ENCODE measurements at places on chromosomes 4 and X. TPM values are rescaled to one million over a fixed set of nuclear protein-coding genes. Genes with fewer than 3 reads are reported as not detected.
A peak's percentile ranks its signal among the peaks of the same experiment; 100 is the strongest.

DNA sequence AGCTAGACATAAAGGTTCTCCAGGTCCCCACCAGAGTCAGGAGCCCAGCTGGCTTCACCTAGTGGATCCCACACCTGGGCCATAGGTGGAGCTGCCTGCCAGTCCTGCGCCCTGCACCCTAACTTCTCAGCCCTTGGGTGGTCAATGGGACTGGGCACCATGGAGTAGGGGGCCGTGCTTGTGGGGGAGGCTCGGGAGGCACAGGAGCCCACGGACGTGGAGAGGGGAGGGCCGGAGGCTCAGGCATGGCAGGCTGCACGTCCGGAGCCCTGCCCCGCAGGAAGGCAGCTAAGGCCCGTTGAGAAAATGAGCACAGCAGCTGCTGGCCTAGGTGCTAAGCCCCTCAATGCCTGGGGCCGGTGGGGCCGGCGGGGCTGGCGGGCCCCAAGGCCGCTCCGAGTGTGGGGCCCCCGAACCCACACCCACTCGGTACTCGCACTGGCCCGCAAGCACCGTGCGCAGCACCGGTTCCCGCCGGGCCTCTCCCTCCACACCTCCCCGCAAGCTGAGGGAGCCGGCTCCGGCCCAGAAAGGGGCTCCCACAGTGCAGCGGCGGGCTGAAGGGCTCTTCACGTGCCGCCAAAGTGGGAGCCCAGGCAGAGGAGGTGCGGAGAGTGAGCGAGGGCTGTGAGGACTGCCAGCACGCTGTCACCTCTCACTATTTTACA, 291.1 kb downstream of the KLHL4 start:
- DNase-seq: no peak
- H3K4me1 ChIP-seq: no peaks in the 10 kb centered on the region
- H3K27me3 ChIP-seq: no peaks in the 10 kb centered on the region
- no peaks in the 10 kb centered on the region for H3K36me3 ChIP-seq

DNA sequence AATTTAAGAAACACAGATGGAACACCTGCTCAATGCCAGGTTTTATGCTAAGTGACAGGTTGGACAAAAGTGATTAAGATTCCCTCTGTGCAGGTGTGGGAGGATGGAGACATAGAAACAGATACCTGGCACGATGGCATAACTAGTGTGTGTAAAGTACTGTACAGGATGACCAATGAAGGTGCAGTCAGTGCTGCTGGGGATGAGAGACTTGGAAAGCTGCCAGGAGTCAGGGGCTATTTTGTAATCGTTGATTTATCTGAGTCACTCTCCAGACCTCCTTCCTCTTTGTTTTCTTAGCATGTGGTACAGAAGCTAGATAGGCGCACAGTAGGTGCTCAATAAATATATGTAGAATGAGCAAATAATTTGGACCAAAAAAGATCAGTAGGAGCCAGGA, 58.2 kb downstream of the CWH43 start:
- no peaks in the 10 kb centered on the region for H3K27me3 ChIP-seq
- H3K36me3 ChIP-seq: no peaks in the 10 kb centered on the region
- DNase-seq: no peak
- no peaks in the 10 kb centered on the region for H3K4me1 ChIP-seq
- H3K27ac ChIP-seq: no peak overlapping the region
- no peak overlapping the region for H3K4me3 ChIP-seq

GRCh38 chrX:30533266-30533665, 44.3 kb downstream of the TASL start:
- no peaks in the 10 kb centered on the region for H3K36me3 ChIP-seq
- H3K4me3 ChIP-seq: no peak overlapping the region
- H3K4me1 ChIP-seq: no peaks in the 10 kb centered on the region
- H3K27ac ChIP-seq: no peak overlapping the region

DNA sequence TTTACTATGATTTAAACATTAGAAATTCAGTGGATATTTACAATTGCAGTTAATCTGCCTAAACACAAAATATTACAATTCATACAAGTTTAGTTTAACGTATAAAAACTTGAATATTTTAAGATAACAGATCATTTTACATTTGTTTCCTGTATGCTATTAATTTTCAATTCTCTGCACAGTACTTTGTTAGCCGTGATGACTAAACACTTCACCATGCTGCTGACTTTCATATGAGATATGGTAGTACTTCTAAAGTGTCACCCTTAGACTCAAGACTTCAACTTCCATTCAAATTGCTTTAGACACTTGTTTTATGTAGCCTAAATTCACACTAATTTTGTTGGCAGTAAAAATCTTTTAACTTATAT, 1646.4 kb upstream of the ADGRL3 start:
- H3K4me1 ChIP-seq: no peaks in the 10 kb centered on the region
- DNase-seq: no peak
- H3K36me3 ChIP-seq: no peaks in the 10 kb centered on the region
- H3K4me3 ChIP-seq: peak overlapping the region; percentile 4
- no peak overlapping the region for H3K27ac ChIP-seq

GIMD1 gene
- total RNA-seq: not detected

CC2D2A gene
- 40.3 TPM for total RNA-seq

CMC4 gene
- 31.6 TPM for total RNA-seq
